K562 (cell line): ENCODE measurements at places on chromosomes 11 and 22. TPM values are rescaled to one million over a fixed set of nuclear protein-coding genes. Genes with fewer than 3 reads are reported as not detected.

KRTAP5-1 gene
- total RNA-seq, result not detected in 2 replicates

TSPAN32 gene
- 4.8 and 5.9 TPM in 2 replicates for total RNA-seq

DNA sequence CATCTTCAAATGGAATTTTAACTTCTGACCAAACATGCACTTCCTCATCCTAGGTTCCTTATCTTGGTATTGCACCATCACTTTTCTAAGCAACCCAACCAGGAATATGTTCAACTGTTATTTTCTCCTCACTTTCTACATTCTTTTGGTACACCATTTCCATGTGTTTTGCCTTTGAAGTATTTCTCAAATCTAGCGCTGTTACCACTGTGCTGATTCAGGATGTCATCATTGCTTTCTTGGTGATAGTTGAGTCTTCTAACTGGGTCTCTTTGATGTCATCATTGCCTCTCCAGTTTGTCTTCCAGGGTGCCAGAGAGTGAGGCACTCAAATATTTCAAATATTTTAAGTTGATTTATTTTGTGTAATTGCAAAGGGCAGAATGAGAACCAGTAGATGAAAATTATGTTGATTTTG is 47.5 kb downstream of the HORMAD2 start:
- DNase-seq, result no peak

- peak; percentile 75 for DNase-seq
Observed at GRCh38 chr11:1574238-1574932, 2.3 kb upstream of the DUSP8 start.

DNA sequence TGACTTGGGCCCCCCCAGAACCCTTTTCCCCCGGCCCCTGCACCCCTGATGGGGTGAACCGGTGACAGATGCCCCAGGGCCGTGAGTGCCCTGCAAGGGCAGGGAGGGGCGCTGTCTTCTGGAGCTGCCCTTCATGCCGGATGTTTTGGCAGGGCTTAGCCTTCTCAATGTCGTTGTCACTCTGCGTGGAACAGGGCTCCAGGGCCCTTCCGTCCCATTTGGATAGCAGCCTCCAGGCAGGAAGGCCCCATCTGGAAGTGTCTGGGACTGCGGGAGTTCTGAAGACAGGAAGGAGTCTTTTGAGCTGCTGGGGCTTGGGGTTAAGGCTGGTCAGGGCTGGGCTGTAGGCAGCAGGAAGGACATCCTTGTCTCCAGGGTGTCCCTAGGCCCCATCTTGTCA is 4.6 kb downstream of the FRMD8 start:
- DNase-seq, result no peak

DNA sequence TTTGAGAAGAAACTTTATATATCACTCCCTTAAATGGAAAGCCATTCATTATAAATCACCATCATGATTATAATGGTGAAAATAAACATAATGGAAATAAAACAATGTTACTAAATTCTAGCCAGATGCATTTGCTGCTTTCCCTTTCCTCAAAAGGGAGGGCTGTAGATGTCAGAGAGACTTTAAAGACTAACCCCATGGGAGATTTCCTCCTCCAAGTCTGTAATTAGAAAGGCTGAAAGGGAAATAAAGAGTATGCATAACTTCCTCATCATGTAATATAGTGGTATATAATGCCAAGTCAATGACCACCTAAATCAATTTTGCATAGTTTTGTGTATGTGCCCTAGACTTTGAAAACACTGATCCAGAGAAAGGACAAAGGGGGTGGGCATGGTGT is 6.4 kb downstream of the CD6 start:
- no peak for DNase-seq

- DNase-seq, result no peak
Observed at GRCh38 chr22:36027935-36028645, 534 bp downstream of the RBFOX2 start.

- DNase-seq, result peak; percentile 8
Observed at GRCh38 chr11:117972629-117973502, 13.3 kb upstream of the IL10RA start.
